Activated T-cell treated with anti-CD3 and anti-CD28 coated beads for 4 hours (primary cell): ENCODE measurements at places on chromosomes 6 and 20.

GRCh38 chr6:89361171-89361570, 8.6 kb upstream of the UBE2J1 start:
- DNase-seq: no peak

GRCh38 chr6:111474106-111474505, 8.9 kb downstream of the REV3L start:
- no peak for DNase-seq

DNA sequence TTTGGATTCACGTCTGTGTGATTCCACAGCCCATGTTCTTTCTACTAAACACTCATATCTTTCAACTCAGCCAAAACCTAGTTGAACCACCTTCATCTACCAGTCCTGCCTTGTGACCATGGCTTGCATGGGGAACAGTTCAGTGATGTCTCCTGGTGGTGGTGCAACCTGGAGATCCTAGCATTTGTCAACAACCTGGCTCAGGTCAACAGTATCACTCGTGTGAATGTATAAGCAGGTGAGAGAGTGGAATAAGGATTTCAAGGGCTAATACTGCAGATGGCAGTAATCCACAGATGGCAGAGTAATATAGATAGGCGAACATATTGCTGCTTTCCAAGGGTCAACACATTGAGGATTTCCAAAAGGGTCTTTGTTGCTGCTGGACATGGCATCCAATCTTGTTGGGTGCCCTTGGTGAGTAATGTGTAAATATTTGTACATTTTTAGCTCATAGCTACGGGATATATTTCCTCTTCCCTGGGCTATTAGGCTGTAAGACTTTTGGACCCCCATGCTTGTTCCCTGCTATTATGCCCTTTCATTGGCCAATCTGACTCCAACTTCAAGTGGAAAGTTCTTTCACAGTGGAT, 13.4 kb downstream of the PBOV1 start:
- DNase-seq: no peak

- no peak for DNase-seq
Measured at GRCh38 chr20:62952968-62953838, 694 bp downstream of the SLC17A9 start.

- no peak for DNase-seq
Measured at GRCh38 chr6:164108869-164109769, 694.6 kb downstream of the QKI start.
